ENCODE measurements at places on chromosomes 16 and 17.

GRCh38 chr17:44599298-44600175 is 42.3 kb downstream of the FZD2 start:
- DNase-seq = no peak

DNA sequence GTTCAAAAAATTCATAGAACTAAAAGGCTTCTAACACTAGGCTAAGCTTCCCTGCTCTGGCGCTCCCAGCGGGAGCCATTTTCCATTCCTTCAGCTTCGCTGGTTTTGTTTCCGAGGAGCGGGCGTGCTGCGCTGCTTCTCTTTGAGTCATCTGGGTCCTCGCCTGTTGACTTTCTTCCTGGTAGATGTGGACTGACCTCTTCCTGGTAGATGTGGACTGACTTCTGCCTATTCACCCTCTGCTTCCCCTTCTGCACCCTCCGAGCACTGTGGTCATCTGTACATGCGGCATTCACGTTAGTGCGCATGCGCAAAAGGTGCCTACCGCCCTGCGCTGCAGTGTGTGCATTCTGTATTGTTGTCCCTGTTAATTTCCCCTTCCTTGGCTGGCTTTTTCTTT is 40.8 kb upstream of the SEC14L1 start:
- peak; percentile 33 for DNase-seq

- DNase-seq = peak; percentile 86
Observed at GRCh38 chr16:57023541-57024249, 34.3 kb downstream of the NLRC5 start.

DNA sequence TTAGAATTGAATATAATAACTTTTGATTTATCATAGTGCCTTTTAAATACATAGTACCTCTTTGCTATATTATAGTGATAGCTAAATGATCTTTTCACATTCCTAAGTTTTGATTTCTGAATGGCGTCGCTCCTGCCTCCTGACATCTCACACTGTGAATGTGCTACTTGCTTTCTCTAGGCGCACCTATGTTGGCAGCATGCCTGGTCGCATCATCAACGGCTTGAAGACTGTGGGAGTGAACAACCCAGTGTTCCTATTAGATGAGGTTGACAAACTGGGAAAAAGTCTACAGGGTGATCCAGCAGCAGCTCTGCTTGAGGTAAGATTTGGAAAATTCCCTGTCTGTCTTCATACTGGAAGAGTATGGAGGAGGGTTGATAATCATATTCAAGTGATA is 29.8 kb upstream of the ABCC11 start:
- DNase-seq = no peak

DNA sequence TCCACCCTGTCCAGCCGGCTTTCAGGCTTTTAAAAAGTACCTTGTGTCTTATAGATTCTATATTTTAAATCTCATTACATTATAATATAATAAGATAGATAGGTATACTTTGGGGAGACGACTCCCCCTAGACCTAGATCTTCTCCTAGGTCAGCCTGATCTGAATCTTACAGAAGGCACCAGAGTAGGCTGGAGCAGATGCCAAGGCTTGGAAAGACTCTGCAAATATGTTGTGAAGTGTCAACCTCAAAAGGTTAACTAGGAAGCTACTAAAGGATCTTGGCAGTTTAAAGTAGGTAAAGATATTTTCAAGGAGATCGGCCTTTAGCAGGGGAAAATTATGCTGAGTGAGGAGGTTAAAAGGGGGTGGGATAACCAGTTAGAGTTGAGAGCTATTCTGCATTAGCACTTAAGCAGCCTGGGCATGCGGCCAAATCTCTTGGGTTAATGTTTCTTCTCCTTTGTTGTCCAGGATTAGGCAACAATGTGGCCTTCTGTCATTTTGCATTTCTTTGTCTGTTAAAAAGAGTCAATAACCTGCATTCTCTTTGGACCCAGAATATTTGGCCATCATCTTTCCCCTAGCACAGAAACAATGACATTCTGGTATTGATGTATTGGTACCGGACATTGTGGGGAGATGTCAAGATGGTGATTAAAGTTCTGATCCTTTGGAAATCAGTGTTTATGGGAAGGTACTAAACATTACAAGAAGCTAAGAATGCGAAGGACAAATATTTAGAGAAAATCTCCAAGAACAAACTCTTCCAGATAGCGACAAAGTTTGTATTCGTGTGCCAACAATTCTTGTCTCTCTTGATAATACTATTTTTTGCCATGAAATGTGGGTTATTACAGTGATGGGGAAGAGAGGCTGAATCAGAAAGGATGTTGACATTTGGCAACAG is 51.2 kb upstream of the DHX40 start:
- peak; percentile 39 for DNase-seq

DNA sequence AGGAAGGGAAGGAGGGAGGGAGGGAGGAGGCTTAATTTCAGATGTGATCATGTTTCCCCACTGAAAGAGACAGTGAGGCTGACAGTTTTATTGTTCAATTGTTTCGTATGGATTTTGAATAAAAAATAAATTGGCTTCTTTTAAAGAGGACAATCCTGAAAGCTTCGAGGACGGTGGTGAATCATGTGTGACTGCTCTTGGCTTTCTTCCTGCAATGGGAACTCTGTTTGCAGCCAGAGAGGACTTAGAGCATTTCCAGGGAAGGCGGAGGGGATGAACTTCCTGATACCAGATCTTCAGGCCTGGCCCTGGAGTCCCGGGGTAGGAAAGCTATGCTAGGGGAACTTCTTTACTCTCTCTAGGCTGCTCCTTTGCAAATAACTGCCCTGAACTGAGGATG is 72.8 kb upstream of the C16orf82 start:
- DNase-seq = no peak
